Kidney (tissue), 22 donors: ENCODE measurements at places on chromosomes 16 and 17. TPM values are rescaled to one million over a fixed set of nuclear protein-coding genes. Genes with fewer than 3 reads are reported as not detected.

Gene ATP6V0C
- total RNA-seq = 303 TPM

Gene KIF18B
- total RNA-seq = 0.44 TPM

Gene SPATA22
- 0.31 TPM for total RNA-seq

DNA sequence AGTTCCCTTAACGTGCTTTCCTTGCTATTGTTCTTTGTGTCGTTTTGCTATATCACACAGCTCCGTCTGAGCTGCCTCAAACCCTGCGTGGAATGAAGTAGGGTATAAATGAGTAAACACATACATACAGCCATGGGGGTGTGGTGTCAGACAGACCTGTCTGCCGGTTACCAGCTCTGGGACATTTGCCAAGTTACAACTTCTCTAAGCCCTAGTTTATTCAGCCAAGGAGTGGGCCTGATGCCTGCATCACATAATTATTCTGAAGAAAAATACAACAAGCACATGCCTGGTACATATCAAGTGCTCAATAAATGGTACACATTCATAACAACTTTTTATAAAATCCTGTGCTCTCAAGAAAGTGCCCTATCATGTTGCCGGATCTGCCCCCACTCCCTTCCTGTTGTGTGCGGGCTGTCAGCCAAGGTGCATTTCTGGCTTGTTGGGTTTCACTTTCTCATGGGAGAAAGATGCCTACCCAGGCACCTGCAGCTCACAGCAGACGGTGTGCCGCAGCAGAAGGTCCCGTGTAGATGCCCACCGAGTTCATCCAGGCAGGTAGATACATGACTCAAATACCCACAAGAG, 30.5 kb downstream of the SMPD3 start:
- no peak for DNase-seq

GRCh38 chr17:48159232-48159631, 51.7 kb downstream of the SNX11 start:
- no peak for DNase-seq

DNA sequence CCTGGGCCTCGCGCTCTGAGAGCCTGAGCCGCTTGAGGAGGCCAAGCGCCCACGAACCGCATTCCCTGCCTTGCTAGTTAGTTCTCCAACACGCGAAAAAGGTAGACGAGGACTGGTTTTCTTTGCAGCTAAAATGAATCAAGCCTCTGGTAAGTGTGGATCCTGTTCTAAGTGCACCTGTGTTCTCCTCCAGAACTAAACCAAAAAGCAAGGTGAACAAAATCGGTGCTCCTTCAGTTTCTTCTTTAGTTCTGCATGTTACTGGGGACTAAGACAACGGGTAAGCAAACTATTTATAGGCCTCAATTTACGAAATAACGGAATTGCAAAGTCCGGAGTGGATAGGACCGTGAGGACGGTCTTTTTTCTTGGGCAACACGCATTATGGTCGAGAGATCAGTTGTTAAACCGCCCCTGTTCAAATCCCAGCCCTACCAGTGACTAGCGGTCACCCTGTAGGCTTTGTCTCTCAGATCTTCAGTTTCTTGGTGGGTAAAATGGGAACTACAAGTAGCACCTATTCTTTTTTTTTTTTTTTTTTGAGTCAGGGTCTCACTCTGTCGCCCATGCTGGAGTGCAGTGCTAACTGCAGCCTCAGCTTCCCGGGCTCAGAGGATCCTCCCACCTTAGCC, 993 bp upstream of the ANKRD11 start:
- DNase-seq = no peak

DNA sequence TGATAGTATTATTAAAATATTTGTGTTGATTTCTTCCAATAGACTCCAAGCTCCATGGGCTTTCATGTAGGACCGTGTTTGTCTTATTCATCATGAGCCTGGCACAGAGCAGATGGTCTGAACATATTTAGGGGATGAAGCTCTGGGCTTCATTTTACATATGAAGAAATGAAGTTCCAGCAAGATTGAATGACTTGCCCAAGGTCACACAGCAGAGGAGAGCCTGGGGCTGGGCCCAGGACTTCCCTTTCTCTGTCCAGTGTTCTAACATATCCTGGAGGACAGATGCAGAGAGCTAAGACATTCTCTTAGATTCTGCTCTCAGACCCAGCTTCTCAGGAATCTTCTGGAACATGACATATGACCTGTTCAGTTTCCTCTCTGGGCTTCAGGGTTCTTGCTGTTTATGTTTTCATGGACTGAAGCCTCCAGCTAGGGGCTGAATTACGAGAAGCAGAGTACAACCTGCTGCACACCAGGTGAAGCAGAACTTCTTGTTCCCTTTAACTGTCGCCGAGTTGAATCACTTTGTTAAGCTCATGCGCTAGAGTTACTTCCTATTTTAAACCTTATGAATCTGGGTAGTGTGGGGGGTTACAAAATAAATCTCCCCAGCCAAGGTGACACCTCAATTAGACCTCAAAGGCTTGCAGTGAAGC, 53.6 kb downstream of the GPRC5B start:
- DNase-seq = peak; percentile 72

DNA sequence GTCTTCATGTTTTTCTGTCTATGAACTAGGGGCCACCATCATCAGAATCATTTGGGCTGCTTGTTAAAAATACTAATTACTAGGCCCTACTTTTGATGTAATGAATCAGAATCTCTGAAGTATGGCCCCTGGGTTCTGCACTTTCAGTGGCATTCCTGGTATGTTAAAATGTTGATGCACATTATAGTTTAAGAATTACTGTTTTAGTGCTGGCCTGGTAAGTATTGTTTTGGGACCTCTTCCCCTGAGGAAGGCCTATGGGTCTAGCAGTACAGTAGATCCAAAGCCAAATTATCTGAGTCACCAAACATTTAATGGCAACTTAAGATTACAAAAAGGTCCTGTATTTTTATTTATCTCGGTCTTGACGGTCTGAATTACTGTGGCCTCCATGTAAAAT, 58.8 kb downstream of the AP2B1 start:
- no peak for DNase-seq

DNA sequence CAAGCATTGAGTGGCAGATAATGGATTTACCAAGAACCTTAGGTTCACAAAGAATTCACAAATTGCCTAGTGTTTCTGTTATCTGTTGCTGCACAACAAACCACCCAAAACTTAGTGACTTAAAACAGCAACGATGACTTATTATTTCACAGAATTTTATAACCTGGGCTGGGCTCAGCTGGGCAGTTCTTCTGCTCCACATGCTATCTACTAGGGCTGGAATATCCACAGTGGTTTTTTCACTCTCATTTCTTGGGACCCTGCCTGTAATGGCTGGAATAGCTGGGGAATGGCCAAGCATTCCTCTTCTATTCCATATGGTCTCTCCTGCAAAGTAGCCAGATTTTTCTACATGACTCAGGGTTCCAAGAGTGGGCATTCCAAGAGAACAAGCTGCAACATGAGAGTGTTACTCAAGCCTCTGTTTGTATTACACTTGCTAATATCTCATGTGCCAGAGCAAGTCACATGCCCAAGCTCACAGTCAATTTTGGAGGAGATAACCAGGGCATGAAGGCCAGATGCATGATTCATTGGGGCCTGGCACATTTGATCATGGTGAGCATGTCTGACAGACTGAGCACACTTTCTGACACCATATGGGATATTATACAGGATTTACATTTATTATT, 4.9 kb upstream of the PSMD7 start:
- no peak for DNase-seq

GRCh38 chr17:17742133-17742621, 60.9 kb downstream of the RAI1 start:
- no peak for DNase-seq
